ENCODE measurements at places on chromosomes 2 and 18.

DNA sequence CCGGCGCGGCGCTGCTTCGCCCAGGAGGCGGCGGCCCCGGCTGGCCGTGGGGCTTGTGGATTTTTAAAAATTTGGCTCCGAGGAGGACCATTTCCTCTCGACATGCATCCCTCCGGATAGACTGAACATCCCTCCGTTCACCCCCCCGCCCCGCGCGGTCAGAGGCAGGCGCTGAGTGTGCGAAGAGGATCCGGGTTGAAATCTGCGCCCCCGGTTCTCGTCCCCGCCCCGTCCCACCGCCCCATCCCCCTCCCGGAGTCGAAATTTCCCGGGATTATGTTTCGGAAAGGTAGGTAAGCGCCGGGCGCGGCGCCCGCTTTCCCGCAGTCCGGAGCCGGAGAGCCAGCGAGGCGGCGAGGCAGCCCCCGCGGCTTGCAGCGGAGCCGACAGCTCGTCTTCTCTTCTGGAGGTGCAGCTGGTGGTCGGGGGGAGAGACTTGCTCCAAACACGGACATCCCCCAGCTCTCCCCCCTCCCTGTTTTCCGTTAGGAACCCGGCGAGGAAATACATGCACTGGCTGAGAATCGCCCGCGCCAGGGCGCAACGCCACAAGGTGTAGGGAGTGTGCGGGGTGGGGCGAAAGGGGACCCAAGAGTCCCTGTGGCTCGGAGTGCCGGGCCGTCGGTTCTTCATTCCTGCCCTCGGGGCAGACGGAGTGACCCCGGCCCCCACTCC is at the start of gene PRKCE:
Gene PRKCE, plus strand, starts transcription at position 261 of the 675 bp plus-strand sequence.
- DNase-seq = no peak

DNA sequence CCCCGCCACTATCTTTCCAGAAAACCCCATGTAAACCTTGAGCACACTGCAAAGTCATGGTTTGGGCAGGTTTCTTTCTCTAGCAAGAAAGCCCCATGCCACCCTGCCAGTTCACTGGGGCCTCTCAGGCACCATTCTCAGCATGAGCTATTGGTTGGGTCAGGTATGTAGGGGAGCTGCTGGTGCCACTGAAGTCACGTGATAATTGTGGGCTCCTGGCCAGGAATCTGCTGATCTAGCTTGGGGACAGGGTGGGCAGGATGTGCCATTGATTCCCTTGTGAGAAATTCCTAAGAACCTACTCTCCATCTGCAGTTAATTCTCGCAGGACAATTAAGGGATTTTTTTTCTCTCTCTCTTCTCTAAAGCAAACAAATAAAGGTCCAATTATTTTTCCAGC is 26.5 kb upstream of the HNMT start:
- peak; percentile 69 for DNase-seq

DNA sequence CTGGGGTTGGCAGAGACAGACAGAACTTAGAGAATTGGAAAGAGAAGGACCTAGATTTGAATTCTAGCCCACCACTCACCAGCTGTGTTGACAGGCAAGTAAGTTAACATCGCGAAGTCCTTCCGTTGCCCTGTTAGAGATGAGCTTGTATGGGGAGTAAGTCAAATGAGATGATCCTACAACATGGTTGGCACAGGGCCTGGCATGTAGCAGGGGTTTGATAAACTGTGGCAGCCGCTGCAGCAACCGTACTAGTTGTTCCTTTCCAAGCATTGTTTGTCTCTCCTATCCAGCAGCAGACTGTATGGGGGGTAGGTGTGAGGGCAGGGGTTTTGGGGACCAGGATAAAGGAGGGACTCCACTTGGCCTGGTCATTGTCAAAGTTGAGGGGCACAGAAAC is 16.0 kb downstream of the TET3 start:
- DNase-seq = no peak

- no peak for DNase-seq
Measured at GRCh38 chr2:239355724-239356123, 45.1 kb downstream of the HDAC4 start.

DNA sequence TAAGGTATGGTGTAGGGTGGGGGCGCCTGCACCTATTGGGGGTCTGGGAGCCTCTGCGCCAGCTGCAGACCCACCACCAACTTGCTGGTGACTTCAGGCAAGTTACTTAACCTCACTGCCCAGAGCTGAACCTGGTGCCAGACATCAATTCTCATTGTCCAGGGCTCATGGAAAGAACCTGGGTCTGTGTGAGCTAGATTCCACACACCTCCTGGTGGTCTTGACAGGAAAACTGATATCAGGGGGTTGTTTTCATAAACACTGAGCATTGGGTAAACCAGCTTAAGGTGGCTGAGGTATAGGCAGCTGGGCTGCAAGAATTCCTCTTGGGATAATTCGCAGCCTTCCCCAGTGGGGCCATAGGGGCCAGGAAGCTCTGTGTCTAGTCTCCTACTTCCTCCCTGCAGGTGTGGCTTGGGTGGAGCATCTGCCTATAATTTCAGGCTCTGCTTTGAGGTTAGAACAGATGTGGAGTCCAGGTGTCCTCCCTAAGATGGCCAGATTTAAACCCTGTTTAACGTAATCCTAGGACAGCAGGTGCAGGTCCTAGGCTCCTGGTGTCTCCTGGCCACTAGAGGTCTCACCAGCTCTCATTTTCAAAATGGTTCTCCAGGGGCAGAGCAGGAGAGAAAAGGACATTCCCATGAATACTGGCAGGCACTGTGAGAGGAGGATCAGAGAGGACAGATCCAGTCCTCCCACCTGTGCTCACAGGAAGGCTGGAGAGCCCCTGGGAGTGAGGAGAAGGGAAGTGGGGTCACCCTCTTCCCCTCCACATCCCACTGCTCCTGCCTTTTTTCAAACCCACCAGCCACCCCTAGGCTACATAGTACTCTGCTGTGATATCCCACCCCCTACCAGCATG is 100.4 kb upstream of the SMAD2 start:
- DNase-seq = peak; percentile 82

GRCh38 chr2:10963155-10963554 is 51.4 kb downstream of the KCNF1 start:
- DNase-seq = no peak

DNA sequence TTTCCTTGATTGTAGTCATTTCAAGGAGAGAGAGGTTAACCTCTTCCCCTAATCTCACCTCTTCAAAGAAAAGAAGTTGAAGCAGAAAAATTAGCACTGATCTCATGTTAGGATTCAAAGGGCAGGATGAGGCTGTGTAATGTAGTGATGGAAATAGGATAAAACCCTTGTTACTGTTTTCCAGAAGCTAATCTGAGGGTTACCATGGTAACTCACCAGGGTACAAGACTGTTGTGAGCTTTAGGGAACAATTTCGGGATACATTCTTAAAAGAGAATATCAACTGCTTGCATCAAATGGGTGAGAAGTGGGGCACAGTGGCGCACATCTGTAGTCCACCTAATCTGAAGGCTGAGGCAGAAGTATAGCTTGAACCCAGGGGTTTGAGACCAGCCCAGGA is 64.9 kb upstream of the SLC39A10 start:
- DNase-seq = no peak

- no peak for DNase-seq
Measured at GRCh38 chr2:114119862-114120261, 230.0 kb downstream of the ACTR3 start.

GRCh38 chr2:151946899-151947812 is 118.9 kb upstream of the ARL5A start:
- DNase-seq = peak; percentile 40

DNA sequence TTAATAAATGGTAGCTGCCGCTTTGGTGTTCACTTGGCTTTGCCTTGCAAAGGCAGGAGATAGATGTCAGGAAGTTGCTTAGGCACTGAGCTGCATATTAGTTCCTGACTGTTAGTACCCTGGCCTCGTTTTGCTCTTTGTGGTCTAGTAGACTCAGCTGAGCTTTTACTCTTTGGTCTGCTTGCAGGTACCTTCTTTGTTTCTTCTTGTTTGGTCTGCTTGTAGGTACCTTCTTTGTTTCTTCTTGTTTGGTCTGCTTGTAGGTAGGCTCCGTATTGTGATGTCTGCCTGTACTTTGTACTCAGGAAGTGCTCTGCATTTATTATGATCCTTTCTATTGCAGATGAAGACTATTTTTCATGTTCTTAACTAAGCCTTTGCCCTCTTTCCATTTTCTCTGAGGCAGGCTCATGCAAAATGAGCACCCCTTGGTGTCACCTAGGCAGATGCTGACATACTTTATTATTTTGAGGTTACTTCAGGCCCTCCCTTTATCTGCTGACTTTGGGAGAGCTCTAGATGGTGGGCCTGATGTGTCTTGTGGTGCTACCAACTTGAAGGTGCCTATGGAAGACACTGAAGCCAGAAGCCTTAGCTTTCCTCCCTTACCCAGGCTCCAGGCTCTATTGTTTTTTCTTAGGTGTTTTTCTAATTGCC is 6.0 kb downstream of the RPIA start:
- no peak for DNase-seq

DNA sequence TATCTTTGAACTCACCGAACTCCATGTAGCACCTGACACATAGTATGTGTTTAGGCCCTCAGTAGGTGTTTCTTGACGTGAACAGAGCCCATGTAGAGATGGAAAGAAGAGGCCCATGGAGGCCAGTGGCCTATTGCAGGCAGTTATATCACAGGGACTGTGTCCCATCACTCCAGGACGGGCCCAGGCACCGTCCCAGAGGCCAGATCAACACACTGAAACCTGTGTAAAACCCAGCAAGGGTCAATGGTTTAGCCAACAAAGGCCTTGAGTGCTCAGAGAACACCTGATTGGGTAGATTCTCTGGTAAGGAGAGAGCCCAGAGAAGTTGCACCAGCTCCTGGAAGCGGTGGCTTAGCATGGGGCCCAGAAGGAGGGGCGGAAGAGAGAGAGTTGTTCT is 82.8 kb downstream of the INHBB start:
- no peak for DNase-seq

DNA sequence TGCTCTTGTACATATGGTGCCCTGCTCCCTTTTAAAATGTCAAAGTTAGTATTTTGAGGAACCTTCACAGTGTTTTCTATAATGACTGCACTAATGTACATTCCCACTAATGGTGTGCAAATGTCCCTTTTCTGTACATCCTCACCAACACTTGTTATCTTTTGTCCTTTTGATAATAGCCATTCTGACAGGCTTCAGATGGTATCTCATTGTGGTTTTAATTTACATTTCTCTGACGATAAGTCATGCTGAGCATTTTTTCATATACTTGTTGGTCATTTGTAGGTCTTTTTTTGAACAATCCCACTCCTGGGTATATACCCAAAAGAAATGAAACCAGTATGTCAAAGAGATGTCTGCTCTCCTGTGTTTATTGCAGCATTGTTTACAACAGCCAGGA is 268.3 kb downstream of the FBXO15 start:
- DNase-seq = no peak

GRCh38 chr18:59837586-59837985 is 62.2 kb upstream of the PMAIP1 start:
- peak; percentile 73 for DNase-seq

Data from astrocyte of the hippocampus (primary cell).